Tibial nerve (tissue), 4 donors: ENCODE measurements at places on chromosomes 5 and 9. TPM values are rescaled to one million over a fixed set of nuclear protein-coding genes. Genes with fewer than 3 reads are reported as not detected.

AK3 gene
- 92.8 TPM for total RNA-seq

GRCh38 chr9:8857926-8858595, 1058.5 kb upstream of the DMAC1 start:
- peak; percentile 35 for DNase-seq

FCN2 gene
- total RNA-seq: not detected

- DNase-seq: peak; percentile 85
These were observed at the start of gene MGAT1 for GRCh38 chr5:180802325-180803180. MGAT1 (minus strand) TSS chr5:180802806; CDS start chr5:180792971, 9,835 bp downstream.

- DNase-seq: no peak
These were observed 33.0 kb downstream of the ITK start for GRCh38 chr5:157213527-157214243.
